ENCODE measurements at places on chromosomes 3 and 15. TPM values are rescaled to one million over a fixed set of nuclear protein-coding genes. Genes with fewer than 3 reads are reported as not detected.

DNA sequence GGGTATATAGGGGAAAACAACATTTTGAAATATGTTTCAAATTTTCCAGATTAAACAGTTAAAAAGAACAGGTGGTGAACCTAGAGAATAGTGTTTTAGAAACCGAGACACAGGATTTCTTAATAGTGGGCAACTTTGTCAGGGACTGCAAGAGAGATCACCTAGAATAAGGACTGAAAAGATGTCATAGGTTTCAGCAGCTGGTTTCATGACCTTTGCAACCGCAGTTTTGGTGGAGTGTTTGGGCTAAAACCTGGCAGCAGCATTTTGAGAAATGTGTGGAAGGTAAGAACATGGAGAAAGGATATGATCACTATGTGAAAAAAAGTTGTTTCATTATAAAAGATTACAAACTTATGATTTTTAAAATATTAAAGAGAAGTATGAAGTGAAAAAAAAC, 34.9 kb downstream of the PRKCI start:
- no peak overlapping the region for H3K27ac ChIP-seq
- H3K4me3 ChIP-seq = no peak overlapping the region
- H3K27me3 ChIP-seq = no peaks in the 10 kb centered on the region
- no peak for DNase-seq
- H3K4me1 ChIP-seq = no peaks in the 10 kb centered on the region

- H3K4me3 ChIP-seq = no peak overlapping the region
- H3K4me1 ChIP-seq = no peaks in the 10 kb centered on the region
- peaks cover 28% of the 10 kb centered on the region for H3K36me3 ChIP-seq
- no peak overlapping the region for H3K27ac ChIP-seq
- no peaks in the 10 kb centered on the region for H3K27me3 ChIP-seq
- DNase-seq = no peak
Measured at GRCh38 chr3:107727102-107727501, 204.3 kb downstream of the BBX start.

GRCh38 chr3:133895208-133896001, at the start of gene RAB6B:
RAB6B (minus strand) TSS chr3:133895882; CDS start chr3:133895466, 416 bp downstream.
- H3K27ac ChIP-seq = peak within 1 kb of the TSS; percentile 44
- DNase-seq = peak; percentile 75
- peaks cover 4% of the 10 kb centered on the region for H3K4me1 ChIP-seq
- no peaks in the 10 kb centered on the region for H3K36me3 ChIP-seq
- peak within 1 kb of the TSS; percentile 61 for H3K4me3 ChIP-seq

Gene SLC22A13
- polyA plus RNA-seq = 0.23 TPM

Gene ADAMTS9
- 25.2 TPM for polyA plus RNA-seq

Gene LEO1
- polyA plus RNA-seq = 8.3 TPM
